Activated T-helper 2 cell treated with anti-CD3 and anti-CD28 coated beads, Interferon-gamma antibody, Interleukin-2, Interleukin-4, amounts not matched to agents 10 μg/mL and 5 μg/mL and 100 μg/mL, durations not matched to agents 14 hours and 24 hours and 36 hours (primary cell): ENCODE measurements at places on chromosomes 3 and 15. TPM values are rescaled to one million over a fixed set of nuclear protein-coding genes. Genes with fewer than 3 reads are reported as not detected.

Gene SEC62
- total RNA-seq, result 74.2 and 78.4 TPM in 2 replicates

Gene CACNA2D3
- not detected in 2 replicates for total RNA-seq

Gene GOLGA8K
- 0.44 and 0.89 TPM in 2 replicates for total RNA-seq

Gene ASB14
- not detected in 2 replicates for total RNA-seq

Gene SECISBP2L
- total RNA-seq, result 33.5 and 37.0 TPM in 2 replicates

Gene KAT2B
- total RNA-seq, result 10.9 and 12.1 TPM in 2 replicates

Gene TMC3
- not detected in 2 replicates for total RNA-seq

Gene IGSF11
- total RNA-seq, result 0.21 TPM in 1 of 2 replicates, not detected in the other

Gene ISLR
- total RNA-seq, result not detected in 2 replicates

Gene OR5H14
- 0.02 TPM in 1 of 2 replicates, not detected in the other for total RNA-seq

Gene AGBL1
- total RNA-seq, result 0.14 and 0.18 TPM in 2 replicates

Gene CPEB1
- not detected in 2 replicates for total RNA-seq

Gene NR2E3
- total RNA-seq, result not detected in 2 replicates

Gene GRK7
- total RNA-seq, result not detected in 2 replicates

Gene ZPLD1
- total RNA-seq, result not detected in 2 replicates
